GOT3 (cell line): ENCODE measurements at places on chromosomes 7 and 10.

GRCh38 chr10:7659560-7659959 is 7.2 kb downstream of the ITIH5 start:
- DNase-seq, result no peak

GRCh38 chr10:4569151-4569550 is 256.9 kb upstream of the AKR1E2 start:
- no peak for DNase-seq

DNA sequence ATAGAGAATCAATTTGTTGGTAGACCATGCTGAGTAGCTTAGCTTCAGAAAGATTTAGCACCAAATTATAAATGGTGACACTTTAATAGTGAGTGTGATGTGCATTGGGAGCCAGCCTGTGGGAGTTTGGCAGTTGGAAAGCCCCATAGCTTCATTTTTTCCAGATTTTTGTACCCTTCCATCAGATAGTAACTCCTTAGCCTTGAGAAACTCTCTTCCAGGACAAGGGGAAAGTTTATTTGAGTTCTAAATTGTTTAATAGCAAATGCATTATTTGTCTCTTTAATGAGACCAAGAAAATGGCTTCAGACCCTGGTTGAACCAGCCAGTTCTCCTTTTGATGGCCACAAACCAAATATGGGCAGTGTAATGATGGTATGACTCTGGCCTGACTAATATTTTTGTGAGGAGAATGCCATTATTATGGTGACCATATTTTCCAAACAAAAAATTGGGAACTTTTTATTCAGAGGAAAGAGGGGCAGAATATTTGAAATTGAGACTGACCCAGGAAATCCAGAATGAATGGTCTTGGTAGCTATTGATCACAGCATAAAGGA is 49.8 kb downstream of the PLCE1 start:
- DNase-seq, result no peak

DNA sequence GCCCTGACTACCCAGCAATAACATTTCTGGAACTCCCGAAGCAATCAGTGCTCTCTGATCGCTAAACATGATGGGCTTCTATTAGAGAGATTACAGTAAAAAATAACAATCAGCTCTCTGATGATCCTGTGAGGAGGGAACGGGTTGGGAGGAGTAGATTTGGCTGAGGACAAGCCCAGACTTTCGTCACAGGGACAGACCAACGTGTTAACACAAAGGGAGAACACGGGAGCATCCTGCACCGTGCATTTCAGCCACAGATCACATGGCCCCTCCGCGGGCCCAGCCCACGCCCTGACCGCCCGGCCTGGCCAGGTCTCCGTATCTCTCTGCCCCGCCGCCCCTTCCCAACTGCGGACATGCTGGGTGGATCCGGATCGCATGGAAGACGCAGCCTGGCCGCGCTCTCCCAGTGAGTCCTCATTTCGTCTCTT is 95.0 kb upstream of the AGBL3 start:
- no peak for DNase-seq

DNA sequence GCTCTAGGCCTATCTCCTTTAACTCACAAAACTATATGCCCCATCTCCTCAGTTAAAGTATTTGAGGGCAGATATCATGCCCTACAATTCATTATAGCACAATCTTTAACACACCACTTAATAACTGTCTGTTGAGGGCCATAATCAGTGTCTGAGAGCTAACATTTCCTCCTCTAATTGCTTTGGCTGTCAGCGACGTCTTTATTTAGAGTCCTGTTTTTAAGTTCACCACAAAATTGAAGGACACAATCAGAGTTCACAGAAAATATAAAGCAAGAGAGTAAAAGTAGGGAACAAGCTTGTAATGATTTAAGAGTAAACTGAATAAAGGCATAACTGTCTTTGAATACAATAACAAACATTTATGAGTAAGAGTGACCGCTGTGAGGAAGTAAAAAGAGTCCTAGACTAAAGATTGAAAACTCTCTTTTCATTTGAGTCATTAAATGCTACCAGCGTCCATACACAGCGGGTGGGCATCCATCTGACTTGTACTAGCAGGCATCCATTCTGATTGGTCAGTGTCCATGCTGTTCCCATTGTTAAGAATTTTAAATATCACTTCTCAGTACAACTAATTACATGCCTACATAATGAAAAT is 38.4 kb upstream of the ABCB4 start:
- no peak for DNase-seq
